ENCODE measurements at places on chromosomes 3 and 15.

- no peak for DNase-seq
Observed at GRCh38 chr3:41000471-41000870, 198.8 kb upstream of the CTNNB1 start.

DNA sequence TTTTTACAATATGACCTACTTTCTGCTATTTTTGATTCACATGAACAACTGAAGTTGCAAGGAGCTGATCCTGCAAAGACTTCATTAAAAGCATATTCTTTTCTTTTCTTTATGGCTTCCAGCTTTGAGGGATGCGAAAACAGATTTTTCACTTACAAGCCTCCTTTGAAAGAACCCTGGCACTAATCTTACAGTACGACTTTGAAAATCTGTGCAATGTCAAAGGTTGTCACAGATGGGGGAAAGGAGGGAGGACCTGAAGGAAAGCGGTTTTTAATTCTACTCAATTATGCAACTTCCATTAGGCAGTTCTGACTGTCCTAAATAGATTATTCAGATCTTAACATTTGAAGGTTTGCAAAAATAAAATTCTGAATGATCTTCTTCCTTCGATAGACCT is 130.5 kb downstream of the TNIK start:
- no peak for DNase-seq

GRCh38 chr3:117893638-117894037 is 1141.0 kb downstream of the IGSF11 start:
- DNase-seq: no peak

DNA sequence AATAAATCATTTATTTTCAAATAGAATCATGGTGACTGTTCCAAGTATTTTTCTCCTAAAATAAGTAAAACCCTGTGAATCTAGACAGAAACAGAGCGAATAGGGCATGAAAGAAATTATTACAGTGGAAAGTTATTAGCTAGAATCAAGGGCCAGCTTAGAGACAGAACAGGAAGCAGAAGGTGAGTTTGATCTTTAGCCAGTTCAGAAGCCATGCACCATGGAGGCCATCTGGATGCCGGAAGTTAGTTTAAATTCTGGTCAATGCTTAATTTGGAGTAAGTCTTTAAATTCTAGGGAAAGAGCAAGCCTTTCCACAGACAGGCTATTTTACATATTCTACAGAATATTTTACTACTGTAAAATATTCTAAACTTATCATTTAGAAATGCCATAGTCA is 574.8 kb downstream of the CADM2 start:
- no peak for DNase-seq

- DNase-seq: no peak
Observed at GRCh38 chr15:37824717-37825382, 109.6 kb upstream of the TMCO5A start.

DNA sequence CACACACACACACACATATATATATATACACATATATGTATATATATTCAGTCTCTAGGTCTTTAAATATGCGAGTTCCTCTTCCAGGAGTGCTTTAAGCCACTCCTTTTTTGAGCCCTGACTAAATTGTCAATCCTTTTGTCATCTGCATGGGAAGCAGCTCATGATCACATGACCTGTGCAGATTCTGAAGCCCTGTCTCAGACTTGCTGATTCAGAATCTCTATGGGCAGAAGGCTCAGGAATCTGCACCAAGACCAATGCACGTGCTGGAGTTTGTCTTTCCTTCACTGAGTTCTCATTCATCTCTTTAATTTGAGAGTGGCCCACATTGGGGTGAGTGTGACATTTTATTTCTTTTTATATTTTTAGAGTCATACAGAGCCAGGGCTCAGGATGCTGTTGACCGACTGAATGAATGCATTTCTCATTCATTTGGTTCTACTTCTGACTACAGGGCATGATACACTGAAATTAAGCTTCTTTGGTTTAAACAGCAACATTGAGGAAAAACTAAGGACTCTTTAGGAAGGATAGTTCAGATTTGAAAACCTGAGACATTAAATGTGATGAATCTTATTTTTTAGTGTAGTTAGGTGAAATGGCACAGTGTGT is 307.5 kb downstream of the EDEM1 start:
- DNase-seq: no peak

DNA sequence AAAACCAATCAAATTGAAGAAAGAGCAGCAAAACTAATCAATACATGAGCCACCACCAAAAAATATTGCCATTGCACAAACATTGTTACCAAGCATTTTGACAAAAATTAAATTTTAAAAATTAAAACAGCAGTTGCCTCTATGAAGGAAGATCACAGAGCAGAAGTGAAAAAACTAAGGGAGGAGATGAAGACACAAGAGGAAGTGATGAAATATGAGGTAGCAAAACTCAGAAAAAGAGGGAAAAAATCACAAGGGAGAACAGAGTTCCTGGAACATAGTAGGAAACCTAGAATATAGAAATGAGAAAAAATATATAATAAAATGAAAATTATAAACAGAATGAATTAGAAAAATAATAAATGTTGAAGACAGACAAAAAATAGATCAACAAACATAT is 7.3 kb upstream of the SERPINI2 start:
- no peak for DNase-seq

DNA sequence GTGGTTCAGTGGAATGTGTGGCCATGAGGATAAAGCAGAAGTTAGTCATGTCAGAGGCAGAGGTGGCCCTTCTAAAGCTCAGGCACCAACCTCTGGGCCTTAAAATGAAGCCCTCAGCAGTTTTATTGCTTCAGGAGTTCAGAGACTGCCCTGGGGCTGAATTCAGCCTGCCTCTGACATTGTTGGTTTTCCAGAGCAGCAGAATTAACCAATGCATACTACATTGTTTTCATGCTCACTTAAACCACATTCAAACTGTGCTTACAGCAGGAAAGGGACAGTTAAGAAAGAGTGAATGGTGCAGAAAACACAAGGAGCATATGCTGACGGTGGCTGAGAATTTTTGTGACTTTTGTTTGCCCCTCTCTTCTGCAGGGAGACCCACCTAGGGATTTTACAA is 320.2 kb downstream of the CHST2 start:
- no peak for DNase-seq
